Transverse colon (tissue), 4 donors: ENCODE measurements at places on chromosomes 7 and 10. TPM values are rescaled to one million over a fixed set of nuclear protein-coding genes. Genes with fewer than 3 reads are reported as not detected.

DNA sequence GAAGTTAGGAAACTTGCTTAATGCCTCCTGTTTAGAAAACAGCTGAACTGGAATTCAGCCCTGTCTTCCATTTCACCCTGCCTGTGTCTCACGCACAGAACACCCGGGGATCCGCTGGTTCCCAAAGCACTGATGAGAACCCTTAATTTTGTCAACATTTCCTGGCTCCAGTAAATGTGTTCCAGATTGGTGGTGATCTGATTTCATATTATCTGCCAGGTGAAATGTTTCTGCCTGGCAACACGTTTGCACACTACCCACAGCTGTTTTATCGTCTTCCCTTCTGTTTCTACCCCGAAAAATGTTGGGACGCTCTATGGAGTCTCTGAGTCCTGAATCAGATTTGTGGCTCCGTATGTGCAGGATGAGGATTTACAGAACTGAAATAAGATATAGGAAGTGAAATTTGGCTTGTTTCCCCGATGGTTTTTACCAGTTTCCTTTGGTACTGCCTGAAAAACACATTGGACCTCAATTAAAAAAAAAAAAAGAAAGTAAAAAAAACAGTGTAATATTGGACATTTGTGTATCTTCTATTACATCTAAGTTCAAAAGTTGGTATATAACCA is 29.0 kb downstream of the MRC1 start:
- no peaks in the 10 kb centered on the region for H3K27me3 ChIP-seq
- H3K4me3 ChIP-seq: no peak overlapping the region
- no peak overlapping the region for H3K27ac ChIP-seq
- H3K36me3 ChIP-seq: no peaks in the 10 kb centered on the region

GRCh38 chr7:47905076-47905920 is 43.0 kb downstream of the PKD1L1 start:
- no peaks in the 10 kb centered on the region for H3K36me3 ChIP-seq
- no peak overlapping the region for H3K4me3 ChIP-seq
- no peak overlapping the region for H3K27ac ChIP-seq

Gene FOXI2
- total RNA-seq: not detected

DNA sequence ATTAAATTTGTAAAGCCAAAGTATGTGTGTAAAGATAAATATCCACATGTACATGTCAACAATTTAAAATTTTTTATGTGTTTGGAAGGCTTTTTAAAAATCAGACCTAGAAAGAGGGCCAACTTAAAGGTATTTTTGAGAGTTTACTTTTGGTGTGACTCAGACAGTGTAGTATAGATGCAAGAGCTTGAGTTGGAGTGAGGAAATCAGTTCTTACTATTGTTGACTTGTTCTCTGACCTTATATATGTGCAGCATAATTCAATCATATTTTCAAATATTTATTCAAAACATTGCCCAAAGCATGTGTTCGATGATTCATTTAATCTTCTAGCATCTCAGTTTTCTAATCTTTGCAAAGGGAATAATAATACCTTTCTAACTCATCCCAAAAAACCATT is 243.7 kb upstream of the PRKCQ start:
- DNase-seq: no peak
- no peaks in the 10 kb centered on the region for H3K27me3 ChIP-seq
- H3K4me1 ChIP-seq: no peaks in the 10 kb centered on the region
- H3K4me3 ChIP-seq: no peak overlapping the region
- H3K36me3 ChIP-seq: no peaks in the 10 kb centered on the region

GRCh38 chr7:64947252-64948000 is 43.4 kb downstream of the ZNF117 start:
- H3K4me1 ChIP-seq: peaks cover 8% of the 10 kb centered on the region
- H3K4me3 ChIP-seq: peak overlapping the region; percentile 21
- DNase-seq: no peak

- H3K4me1 ChIP-seq: peaks cover 29% of the 10 kb centered on the region
- no peaks in the 10 kb centered on the region for H3K36me3 ChIP-seq
- DNase-seq: no peak
- no peak overlapping the region for H3K4me3 ChIP-seq
- H3K27ac ChIP-seq: peak overlapping the region; percentile 15
Measured at GRCh38 chr10:11608159-11609013, 3.1 kb downstream of the USP6NL start.

GRCh38 chr7:106862317-106863089 is 2.6 kb upstream of the PIK3CG start:
- no peak for DNase-seq
- no peak overlapping the region for H3K27ac ChIP-seq
- no peaks in the 10 kb centered on the region for H3K36me3 ChIP-seq
- no peaks in the 10 kb centered on the region for H3K4me1 ChIP-seq
- no peaks in the 10 kb centered on the region for H3K27me3 ChIP-seq

Gene AKR1D1
- not detected for total RNA-seq

DNA sequence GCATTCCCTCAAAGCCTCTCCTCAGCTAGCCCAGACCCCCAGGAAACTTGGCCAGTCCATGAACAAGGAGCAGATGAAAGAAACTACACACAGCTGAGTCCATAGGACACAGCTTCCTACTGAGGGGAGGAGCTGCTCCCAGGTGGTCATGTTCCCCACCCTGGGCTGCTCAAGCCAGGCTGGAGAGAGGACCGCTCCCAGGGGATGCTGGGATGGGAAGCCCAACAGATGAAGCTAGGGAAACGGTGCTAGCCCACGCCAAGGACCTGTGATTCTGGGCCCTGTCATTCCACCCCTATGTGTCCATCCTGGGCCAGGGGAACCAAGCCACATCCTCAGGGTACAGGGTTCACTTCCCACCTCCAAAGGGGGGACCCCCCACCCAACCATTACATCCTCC is 19.0 kb downstream of the KCNH2 start:
- H3K4me3 ChIP-seq: no peak overlapping the region
- peak overlapping the region; percentile 8 for H3K27ac ChIP-seq
- no peak for DNase-seq
- H3K4me1 ChIP-seq: peaks cover 11% of the 10 kb centered on the region
- peaks cover 15% of the 10 kb centered on the region for H3K27me3 ChIP-seq
- no peaks in the 10 kb centered on the region for H3K36me3 ChIP-seq

DNA sequence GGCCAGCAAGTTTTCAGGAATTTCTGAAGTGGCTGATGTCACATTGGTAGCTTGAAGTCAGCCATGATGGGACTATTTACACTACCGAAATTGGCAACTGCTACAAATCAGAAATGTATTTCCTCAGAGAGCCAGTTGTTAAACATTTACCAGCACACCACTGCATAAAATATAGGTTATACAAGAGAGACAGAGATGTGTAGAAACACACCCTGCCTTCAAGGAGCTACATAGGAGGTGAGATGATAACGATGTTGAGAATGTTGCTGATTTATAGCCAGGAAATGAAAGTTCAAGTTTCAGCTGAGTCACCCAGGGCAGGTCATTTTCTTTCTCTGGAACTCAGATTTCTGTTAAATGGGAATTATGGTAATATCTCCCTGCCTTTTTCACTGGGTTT is 46.0 kb upstream of the TCF7L2 start:
- H3K36me3 ChIP-seq: no peaks in the 10 kb centered on the region
- H3K4me3 ChIP-seq: no peak overlapping the region
- no peak for DNase-seq

Gene NEUROG3
- 0.64 TPM for total RNA-seq

Gene COL17A1
- total RNA-seq: 181 TPM

DNA sequence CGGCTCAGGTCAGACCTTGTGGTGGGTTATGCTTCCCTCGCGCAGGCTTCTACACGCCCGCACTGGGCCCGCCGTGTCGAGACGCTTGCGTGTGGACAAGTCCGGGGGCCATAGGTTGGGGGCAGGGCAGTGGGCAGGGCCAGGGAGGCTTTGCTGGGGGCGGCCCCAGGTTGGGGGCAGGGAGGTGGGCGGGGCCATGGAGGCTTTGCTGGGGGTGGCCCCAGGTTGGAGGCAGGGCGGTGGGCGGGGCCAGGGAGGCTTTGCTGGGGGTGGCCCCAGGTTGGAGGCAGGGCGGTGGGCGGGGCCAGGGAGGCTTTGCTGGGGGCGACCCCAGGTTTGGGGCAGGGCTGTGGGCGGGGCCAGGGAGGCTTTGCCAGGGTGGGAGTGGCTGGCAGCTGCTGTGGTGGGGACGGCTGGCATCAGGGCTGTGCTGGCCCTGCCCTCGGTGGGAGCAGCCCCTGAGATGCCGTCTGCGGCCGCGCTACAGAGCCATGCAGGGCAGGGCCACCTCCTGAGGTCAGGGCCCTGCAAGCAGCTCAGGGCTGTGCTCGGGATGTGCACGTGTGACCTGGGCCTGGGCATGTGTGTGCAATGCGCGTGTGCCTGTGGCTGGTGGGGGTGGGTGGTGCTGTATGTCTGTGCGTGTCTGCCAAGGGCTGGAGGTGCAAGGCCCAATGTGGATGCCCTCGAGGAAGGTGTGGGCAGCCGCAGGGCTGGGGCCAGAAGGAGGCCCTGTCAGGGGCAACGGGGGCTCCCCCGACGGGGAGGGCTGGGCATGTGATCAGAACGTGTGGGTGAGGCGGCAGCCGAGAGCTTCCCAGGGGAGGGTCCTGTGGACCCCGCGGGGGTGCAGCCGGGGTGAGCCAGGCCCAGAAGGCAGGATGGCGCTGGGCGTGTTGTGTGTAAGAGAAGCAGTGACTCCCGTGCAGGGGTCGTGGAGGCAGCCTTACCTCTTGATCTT is 72.5 kb upstream of the NKX6-2 start:
- H3K27me3 ChIP-seq: peaks cover 23% of the 10 kb centered on the region
- DNase-seq: no peak
- no peaks in the 10 kb centered on the region for H3K4me1 ChIP-seq

Gene C7orf33
- not detected for total RNA-seq

DNA sequence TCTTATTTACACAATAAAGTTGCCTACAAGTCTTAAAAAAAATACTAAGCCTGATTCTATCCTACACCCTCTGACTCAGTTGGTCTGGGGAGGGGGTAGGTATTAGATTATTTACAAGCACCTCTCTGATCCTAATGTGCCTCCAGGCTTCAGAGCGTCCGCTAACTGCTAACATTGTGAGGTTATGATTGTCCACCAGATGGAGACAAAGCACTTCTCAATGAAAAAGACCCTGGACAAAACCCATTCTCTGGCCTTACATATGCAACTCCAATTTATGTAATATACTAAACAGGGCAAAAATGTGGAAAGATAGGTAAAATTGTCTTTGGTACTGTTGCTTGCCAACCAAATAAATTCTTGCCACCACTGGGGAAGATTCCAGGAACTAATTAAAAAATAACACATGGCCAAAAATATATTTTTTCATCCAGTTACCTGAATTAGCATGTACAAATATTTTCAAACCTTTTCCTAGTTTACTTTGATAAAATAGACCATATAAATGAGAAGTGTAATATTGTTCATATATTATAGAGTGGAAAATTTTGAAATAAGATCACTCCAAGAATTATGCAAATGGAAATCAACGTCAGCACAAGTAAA is 92.4 kb downstream of the KIF20B start:
- H3K27ac ChIP-seq: no peak overlapping the region
- H3K4me3 ChIP-seq: no peak overlapping the region
- no peaks in the 10 kb centered on the region for H3K36me3 ChIP-seq
- H3K4me1 ChIP-seq: no peaks in the 10 kb centered on the region
- no peaks in the 10 kb centered on the region for H3K27me3 ChIP-seq

DNA sequence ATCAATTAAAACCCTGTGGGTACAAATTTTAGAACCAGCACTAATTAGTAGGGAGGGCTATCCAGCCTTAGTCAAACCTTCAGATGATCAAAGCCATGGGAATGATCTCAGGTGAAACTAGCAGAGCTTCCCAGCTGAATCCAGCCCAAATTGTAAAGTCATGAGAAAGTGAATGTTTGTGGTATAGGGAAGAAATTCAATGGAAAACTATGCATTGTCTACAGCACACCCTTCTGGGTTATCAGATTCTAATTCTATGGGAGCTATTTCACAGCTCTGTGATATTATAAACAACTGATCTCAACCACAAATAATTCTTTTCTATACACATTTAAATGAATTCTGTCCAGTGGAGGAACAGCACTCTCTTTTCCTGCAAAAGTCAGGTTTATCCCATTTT is 24.6 kb upstream of the BMPER start:
- H3K27ac ChIP-seq: no peak overlapping the region
- H3K4me3 ChIP-seq: no peak overlapping the region
- no peak for DNase-seq
- H3K27me3 ChIP-seq: no peaks in the 10 kb centered on the region
- H3K4me1 ChIP-seq: no peaks in the 10 kb centered on the region

DNA sequence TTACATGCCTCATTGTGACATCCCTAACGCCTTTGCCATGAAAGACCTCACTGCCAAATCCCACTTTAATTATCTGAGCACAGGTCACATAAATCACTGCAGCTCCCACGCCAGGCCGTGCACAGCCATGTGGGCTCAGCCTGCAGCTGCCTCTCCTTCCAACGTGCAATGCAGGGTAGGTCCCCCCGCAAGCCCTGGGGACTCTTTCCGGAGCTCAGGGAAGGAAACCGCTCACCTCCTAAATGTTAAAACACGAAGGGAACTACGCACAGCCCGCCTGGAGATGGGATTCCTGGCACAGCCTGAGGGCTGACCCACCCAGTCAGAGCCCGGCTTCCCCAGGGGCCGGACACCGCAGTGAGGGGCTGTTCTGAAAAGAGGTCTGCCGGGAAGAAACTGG is 128.0 kb downstream of the MAD1L1 start:
- peaks cover 12% of the 10 kb centered on the region for H3K4me1 ChIP-seq
- H3K36me3 ChIP-seq: no peaks in the 10 kb centered on the region
- DNase-seq: no peak
- no peak overlapping the region for H3K27ac ChIP-seq
- no peaks in the 10 kb centered on the region for H3K27me3 ChIP-seq

GRCh38 chr7:84647797-84648757 is 453.5 kb upstream of the SEMA3A start:
- DNase-seq: no peak
- no peaks in the 10 kb centered on the region for H3K4me1 ChIP-seq
- H3K27me3 ChIP-seq: no peaks in the 10 kb centered on the region
- no peaks in the 10 kb centered on the region for H3K36me3 ChIP-seq

DNA sequence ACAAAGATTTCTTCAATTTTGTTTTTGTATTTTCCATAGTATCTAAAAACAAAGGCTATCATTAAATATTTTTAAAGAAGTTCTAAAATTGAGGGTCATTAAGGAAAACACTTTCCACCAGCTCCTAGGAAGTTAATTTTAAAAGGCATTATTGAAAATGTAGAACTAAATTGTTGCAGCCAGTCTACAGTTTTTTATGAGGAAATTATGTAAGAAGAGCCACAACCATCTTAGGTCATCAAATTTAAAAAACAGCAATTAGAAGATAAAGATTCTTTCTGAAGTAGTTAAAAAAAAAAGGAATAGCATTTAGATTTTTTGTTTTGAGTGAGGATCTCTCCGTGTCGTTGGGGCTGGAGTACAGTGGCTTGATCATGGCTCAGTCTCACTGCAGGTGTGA is 161.7 kb downstream of the NRBF2 start:
- no peak overlapping the region for H3K27ac ChIP-seq
- DNase-seq: no peak
- H3K4me1 ChIP-seq: no peaks in the 10 kb centered on the region
- H3K36me3 ChIP-seq: no peaks in the 10 kb centered on the region
- no peaks in the 10 kb centered on the region for H3K27me3 ChIP-seq
